ENCODE measurements at places on chromosomes 4 and X.

DNA sequence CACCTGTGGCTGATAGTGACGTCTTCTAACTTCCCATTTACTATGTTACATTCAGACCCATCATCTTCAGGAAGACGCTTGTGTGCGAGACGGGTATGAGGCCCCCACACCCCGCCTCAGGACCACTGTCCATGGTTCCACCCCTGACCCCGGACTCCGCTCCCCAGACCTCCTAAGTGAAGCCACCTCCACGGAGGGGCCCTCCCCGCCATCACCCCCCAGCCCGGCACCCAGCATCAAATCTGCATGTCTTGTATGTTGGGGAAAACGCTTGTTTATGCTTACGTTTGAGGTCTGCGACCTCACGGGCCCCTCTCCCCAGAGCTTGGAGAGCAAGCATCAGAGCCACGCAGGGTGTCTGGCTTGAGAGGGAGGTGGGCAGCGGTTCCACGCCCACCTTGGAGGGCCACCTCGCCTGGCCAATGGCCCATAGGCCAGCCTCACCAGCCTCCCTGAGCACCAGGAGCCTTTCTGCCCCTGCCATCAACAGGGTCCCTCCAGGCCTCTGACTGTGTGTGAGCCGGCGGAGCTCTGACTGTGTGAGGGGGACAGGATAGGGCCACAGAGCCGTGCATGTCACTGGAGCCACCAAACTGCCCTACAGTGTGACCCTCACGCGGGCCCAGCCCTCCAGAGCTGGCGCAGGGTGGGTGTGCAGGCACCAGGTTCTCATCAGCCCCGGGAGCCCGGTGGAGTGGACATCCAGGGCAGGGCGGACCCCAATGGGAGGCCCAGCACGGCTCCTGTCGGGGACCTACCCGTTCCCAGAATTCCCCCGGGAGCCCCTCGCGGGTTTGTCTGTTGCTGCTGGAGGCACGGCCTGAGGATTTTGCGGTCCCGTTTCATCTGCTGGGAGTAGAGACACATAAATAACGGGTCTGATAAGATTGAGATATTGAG is 88.4 kb upstream of the NKX1-1 start:
- DNase-seq = no peak

DNA sequence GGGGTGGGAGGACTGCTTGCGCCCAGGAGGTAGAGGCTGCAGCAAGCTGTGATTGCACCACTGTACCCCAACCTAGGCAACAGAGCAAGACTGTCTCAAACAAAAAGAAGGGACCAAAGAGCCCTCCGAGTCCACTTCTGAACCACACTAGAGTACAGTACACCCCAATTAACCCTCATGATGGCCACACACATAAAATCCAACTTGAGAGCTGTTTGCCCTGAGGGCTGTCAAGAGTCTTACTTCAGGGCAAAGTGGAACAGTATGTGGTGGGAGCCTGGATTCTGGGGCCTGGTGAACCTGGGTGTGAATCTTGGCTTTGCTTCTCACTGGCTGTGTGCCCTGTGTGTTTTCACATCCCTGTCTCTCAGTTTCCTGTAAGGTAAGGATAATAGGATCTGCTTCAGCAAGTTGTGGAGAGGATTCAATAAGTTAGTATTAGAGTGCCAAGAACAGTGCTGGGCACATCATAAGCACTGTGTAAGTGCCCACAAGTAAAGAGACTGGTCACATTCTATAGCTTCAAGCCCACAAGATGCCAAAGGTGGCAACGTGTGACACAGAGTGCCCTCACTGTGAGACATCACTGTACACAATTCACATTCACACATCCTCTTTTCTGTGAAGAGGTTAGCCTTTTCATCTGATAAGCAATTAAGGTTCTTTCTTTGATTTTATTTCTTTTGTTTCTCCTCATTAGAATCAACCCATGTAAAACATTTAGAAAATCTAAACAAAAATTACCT is 52.1 kb downstream of the LEF1 start:
- DNase-seq = no peak

DNA sequence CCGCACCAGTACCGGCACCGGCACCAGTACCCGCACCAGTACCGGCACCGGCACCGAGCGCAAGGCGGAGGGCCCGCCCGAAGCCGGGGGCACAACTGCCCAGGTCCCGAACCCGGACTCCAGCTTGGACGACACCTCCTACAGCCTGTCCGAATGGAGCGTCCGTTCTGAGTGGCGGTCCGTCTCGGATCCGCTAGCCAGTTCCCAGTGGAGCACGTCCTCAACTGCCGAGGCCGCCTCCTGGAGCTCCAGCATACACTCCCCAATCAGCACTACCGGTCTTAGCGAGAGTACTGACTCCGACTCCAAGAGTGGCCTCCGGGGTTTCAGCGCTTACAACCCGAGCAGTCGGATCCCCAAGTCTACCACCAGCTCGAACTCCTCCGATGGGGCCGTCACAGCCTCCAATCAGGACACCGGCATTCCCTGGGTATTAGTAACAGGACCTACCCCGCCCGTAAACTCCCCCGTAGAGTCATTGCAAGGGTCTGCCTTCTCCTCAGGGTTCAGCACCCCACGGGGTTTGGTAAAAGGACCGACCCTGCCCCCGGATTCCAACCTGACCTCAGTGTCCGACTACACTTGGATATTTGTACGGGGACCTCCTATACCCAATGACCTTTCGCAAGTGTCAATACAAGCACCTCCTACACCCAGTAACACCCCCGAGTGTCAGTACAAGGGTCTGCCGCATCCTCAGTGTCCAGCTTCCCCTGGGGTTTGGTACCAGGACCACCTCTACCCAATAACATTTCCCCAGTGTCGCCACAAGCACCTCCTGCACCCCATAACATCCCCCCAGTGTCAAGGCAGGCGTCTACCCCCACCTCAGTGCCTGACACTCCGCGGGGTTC is 721 bp upstream of the MAOA start:
- peak; percentile 26 for DNase-seq

- DNase-seq = no peak
Measured at GRCh38 chr4:98919996-98920395, 8.9 kb downstream of the EIF4E start.

- DNase-seq = no peak
Measured at GRCh38 chrX:14361435-14361834, 167.9 kb upstream of the GLRA2 start.

GRCh38 chr4:103375278-103375677 is 177.1 kb upstream of the CENPE start:
- no peak for DNase-seq

GRCh38 chr4:89737888-89738287 is 99.1 kb downstream of the SNCA start:
- no peak for DNase-seq

DNA sequence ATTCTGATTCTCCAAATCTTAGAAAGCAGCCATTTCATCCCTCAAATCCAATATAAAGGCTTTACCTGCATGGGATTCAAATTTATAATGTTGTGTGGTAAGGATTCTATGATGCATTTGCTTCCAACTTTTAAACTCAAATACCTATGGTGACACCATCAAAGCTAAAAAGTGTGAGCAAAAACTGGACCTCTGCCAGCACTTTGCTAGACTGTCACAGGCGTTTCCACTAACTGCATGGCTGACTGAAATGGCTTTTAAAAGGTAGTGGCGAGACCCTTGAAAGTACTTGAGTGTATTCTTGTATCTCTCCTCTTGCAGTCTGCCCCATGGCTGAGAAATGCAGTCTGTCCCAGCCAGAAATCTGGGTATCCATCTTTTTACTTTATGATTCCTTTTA is 169.4 kb downstream of the AMELX start:
- no peak for DNase-seq

DNA sequence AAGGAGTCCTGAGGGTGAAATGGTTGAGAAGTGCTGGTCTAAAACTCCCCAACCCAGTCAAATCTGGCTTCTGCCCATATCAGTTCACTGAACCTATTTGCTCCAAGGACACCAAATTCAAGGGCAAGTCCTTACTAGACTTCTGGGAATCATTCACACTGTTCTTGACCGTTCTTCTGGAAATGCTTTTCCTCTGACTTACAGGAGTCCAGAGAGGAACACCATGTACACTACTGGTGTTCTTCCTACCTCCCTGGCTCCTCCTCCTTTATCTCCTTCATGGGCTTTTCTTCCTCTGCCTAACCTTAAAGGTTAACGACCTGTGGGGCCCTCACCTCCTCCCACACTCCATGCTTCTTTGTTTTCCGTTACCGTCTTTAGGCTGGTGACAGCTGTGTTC is 281.3 kb downstream of the FRMPD4 start:
- no peak for DNase-seq

- no peak for DNase-seq
Measured at GRCh38 chr4:166585491-166585890, 648.8 kb downstream of the SPOCK3 start.

DNA sequence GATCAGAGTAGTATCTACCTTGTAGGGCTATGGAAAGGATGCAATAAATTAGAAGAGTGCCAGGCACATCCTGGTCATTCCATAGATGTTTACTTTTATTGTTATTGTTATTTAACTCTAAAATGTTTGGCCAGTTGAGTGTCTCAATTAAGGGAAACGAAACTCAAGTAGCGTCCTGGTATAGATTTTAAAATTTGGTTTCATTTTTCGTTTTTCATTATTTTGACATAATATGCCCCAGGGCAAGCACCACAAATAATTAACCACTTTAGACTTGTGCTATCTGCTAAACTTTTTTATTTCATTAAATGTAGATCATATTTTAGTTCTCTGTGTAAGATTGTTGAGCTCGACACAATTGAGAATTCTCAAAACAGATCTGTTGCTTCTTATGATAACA is 179.7 kb upstream of the PRPS2 start:
- DNase-seq = no peak

GRCh38 chrX:17725181-17725580 is 12.1 kb upstream of the SCML1 start:
- no peak for DNase-seq

DNA sequence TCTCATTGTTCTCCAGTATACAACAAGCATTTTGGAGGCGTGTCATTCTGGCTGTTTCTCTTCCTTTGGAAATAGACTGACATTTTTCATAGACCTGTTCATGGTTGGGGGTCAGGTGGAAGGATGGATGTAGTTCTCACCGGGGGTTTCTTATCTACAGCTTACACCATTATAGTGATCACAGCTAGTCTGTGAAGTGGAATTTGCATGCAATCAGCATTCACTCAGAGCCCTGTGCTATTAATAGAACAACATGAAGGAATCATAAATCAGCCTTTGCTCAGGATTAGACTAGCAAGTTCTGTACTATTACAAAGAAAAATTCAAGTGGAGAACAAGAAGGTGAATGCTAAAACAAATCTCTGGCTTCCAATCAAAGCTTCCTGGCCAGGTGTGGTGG is 132.6 kb upstream of the PUDP start:
- no peak for DNase-seq

DNA sequence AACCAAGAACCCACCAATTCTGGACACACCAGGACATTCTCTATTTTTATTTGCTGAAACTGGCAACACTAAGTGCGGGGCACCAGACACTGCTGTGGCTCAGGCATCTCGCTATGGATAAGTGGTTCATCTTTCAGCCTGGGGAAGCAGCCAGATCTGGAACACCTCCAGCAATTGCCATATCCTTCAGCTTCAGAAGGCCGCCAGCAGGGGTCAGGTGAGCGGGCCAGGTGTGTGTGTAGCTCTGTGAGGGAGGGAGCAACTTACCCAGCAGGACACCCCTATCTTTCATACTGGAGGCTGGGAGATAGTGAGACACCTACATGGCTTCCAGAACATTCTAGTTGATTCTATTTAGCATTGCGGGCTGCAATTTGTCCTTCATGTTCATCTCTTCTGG is 57.0 kb upstream of the GBA3 start:
- DNase-seq = no peak

GRCh38 chr4:65924843-65925242 is 254.6 kb upstream of the EPHA5 start:
- DNase-seq = no peak

Measured in A549 (cell line).